ENCODE measurements at places on chromosomes 2 and 18. TPM values are rescaled to one million over a fixed set of nuclear protein-coding genes. Genes with fewer than 3 reads are reported as not detected.
A peak's percentile ranks its signal among the peaks of the same experiment; 100 is the strongest.

GRCh38 chr18:24633121-24633520, 172.7 kb downstream of the HRH4 start:
- DNase-seq = no peak

DNA sequence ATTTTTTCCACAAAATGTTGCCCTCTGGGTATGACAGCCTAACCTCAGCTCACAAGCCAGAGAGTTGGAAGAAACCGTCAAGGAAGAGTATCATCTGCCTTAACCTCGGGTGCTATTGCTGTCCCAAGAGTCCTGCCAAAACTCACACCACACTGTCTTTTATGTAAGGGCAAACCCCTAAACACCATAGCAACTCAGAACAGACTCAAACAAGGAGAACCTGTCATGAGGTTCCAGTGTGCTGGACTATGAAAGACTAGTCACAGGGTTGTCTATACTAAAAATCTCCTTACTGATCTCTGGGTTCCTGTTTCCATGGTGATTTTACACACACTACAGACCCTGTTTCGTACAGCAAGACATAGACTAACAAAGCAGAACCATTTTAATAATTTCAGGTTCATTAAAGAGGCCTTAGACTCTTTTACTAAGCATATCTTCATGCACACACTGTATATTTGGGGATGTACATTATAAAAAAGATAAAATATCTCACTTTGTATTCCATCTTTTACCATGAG, 159.8 kb downstream of the PKP4 start:
- DNase-seq = peak; percentile 52

DNA sequence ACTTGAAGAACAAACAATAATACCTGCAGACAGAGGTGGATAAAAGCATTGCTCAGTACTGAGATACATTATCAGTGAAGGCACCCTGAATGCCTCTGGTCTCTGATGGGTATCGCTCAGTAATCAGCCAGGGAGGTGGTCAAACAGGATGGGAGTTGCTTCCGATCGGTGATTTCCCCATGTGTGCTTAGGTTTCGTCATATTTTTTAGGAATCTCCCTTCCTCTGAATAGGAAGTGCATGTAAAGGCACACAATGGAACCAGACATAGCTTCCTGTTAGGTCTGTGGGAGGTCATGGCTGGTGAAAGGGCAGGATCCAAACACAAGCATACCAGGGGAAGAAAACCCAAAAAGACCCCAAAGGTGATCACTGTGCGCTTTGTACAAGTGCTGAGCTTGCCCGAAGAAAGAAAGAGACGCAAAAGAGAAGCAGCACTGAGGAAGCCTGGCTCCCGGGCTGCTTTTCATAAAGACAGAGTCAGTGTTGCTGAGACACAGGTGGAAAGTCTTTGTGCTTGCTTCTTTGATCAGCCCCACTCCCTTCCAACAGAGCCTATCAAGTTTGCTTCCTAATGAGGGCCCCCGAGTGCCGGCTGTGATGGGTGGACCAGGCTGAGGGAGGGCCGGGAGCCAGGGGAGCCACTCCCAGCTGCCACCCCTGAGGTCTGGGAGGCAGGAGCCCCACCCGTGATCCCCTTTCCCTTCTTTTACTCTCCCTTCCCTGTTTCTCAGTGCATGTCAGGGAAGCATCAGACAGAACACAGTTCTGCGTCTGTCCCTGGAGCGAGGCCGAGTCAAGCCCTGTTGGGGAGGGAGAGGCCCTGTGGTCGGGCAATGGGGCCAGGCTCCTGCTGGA, 138.2 kb downstream of the SH3RF3 start:
- DNase-seq = peak; percentile 82

DNA sequence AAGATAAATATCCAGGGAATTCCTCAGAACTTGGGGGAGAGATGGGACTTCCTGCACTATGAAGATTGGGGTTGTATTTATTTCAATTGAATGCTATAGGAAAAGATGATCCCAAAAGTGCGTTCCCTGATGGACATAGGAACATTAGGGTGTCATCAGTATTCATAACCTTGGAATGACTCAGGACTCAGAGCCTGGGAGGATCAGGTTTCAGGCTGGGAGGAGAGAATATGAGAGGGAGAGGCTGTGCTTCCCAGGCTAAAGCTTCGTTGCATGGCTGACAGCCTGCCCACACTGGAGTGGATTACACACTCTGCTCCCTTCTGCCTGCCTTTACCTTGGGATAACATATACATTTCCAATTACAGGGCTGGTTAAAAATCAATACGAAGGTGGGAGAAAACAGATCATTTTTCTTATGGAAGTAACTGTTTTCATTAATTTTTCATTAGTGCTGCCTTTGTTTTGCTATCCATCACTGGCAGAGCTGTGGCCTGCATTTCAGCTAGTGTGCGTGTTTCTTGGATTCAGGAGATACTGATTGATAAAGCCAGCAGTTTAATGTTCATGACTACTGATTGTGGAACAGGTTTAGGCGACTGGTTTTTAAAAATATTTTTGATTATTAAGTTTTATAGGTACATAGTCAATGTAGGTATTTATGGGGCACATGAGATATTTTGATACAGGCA, 118.7 kb downstream of the KCTD1 start:
- DNase-seq = peak; percentile 10

Gene CRYGD
- polyA plus RNA-seq = not detected
